ENCODE measurements at places on chromosomes 2 and 18.

- DNase-seq: no peak
These were observed 3.7 kb upstream of the HTR2B start for GRCh38 chr2:231128541-231128940.

DNA sequence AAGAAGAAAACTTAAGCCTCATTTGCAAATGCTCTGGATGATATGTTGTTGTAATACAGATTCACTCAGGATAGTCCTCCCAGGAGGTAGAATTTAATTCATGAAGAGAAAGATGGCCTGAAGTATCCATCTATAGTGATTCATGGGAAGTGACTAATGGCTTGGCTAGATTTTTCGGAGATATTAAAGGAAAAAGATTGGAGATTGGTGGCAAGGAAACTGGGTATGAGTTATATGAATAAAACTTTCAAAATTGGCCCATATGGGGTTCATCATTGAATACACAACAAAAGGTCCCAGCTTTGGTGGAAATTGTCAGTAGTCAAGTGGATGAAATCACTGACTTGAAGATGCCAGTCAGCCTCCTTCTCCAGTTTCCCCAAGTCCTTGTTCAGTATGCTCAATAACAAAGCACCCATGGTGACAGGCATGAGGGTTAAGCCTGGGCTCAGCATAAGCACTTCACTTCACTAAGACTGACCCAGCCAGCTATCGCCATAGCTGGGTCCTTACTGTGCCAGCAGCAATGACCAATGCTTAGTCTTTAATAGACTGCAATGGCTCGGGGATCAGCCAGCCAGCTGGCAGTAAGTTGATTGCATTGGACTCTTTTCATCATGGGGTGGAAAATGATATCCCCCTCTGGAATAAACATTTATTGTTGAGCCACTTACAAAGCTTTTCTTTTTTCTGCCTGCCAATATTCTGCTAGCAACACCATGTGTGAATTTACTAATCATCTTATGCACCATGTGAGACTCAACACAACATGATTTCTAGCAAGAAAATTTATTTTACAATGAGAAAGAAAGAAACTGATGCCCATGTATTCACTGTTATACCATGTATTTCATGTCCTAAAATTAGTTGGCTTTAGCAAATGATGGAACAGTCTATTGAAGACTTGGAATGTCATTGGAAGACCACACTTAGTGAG lies 176.6 kb upstream of the TACR1 start:
- DNase-seq: no peak

DNA sequence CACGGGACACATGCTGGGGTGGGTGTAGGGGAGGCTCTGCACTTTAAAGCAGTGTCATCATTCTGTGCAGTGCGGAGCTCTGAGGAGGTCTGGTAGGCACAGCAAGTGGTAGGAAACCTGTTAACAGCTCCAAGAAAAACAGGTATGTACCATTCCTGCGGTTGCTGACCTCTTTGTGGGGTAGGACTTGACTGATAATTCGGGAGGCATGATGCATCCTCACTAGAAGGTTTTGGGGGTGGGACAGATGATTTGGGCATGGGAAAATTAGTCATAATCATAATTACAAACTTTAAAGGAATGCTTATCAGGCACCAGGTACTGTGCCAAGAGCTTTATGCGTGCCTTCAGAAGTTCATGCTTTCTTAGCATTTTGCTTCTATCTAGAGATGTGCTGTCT lies 9.7 kb downstream of the DOK1 start:
- peak; percentile 50 for DNase-seq

- DNase-seq: peak; percentile 20
These were observed 127.5 kb upstream of the MMADHC start for GRCh38 chr2:149715005-149715592.

DNA sequence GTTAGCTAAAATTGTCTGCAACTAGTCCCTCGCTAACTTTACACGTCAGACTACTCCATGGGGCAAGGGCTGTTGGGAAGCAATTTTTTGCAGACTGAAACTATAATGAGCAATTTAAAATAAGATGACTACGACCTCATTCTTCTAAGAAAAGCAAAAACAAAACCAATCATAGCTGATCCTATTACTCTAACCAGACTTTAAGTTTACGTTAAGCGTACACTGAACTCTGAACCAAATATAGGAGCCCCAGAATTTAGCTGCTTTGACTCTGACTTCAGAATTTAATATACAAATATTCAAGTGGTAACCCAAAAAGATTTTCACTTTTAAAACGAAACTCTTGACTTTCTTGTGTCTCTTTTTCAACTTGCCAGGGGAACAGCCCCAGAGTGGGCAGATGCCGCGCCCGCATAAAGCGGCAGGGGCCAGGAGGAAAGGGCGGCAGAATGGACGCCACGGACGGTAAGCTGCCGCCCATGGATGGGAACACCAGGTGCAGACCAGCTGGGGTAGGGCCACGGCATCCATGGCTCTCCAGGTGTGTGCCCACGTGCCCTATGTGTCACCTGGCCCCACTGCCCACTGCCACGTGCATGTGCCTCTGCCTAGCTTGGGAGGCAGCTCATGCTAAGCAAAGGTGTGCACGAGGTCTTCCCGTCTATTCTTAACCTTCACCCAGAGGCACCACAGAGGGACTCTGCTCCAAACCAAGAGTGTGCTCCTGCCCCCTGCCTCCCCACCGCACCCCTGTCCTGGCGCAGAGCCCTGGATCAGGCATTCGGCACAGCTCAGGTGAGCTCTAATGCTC lies 217.6 kb downstream of the HDAC4 start:
- no peak for DNase-seq

GRCh38 chr2:144508172-144508851 lies 11.6 kb downstream of the ZEB2 start:
- no peak for DNase-seq

DNA sequence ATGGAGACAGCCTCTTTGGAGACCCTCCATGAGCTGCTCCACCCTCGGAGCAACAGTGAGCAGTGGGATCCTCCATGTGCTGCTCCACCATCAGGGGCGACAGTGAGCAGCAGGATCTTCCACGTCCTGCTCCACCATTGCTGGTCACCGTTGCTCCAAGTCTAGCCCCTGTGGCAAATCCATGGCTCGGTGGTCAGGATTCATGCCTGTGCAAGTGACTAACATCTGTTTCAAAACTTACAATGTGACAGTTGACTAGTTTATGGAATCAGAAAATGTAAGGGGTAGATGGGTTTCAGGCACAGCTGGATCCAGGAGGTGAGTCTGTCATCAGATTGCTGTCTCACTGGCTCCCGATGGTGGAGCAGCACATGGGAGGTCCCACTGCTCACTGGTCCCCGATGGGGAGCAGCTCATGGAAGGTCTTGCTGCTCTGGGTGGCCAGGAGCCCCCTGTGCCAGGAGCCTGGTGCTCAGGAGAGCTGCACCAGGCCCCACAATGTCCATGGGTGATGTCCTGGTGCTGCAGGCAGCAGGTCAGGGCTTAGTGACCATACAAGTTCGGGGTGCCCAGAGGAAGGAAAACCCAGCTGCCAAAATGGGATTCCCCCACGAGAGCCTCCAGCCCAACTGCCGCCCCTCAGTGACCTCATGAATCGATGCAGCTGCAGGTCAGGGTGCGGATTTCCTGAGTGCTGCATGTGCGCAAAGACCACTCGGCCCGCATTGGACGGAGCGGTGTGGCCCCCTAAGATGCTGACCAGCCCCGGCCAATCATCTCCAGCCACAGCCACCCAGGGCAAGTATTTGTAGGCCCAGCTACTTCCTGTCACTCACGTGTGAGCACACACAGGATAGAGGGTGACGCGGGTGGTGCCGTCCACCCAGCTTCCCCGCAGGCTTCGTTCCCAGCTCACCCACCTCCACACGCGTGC lies 116.5 kb upstream of the OTOS start:
- no peak for DNase-seq

- DNase-seq: no peak
These were observed 139.7 kb downstream of the BCL11A start for GRCh38 chr2:60413814-60414168.

- DNase-seq: no peak
These were observed 119.7 kb downstream of the WDR7 start for GRCh38 chr18:56770873-56771272.

- no peak for DNase-seq
These were observed 217.8 kb upstream of the STON1 start for GRCh38 chr2:48312126-48312525.

DNA sequence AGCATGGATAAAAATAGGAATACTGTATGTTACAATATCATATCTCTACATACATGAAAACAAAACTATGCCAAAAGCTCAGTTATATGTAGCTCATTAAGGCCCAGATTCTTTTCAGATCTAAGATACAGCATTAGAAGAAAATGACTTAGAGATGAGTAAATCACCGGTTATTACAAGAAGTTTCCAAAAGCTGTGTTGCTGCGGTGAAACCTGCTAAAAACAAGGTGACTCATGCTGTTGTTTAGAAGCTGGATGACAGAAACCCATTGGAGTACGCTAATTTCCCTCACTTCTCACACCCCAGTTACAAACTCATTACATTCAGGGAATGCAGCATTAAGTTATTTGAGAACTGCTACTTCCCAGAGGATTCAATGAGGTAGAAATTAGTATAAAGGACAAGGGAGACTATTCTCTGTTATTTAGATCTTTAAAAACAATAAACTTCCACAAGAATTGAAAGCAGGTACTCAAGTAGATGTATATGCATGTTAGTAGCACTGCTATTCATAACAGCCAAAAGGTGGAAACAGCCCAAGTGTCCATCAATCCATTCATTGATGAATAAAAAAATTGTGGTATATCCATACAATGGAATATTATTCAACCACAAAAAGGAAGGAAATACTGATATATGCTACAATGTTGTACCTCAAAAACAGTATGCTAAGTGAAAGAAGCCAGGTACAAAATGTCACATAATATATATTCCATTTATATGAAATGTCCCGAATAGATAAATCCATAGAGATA lies 32.6 kb downstream of the RBKS start:
- peak; percentile 73 for DNase-seq

- DNase-seq: no peak
These were observed 102.2 kb downstream of the DLGAP1 start for GRCh38 chr18:4352746-4353551.

DNA sequence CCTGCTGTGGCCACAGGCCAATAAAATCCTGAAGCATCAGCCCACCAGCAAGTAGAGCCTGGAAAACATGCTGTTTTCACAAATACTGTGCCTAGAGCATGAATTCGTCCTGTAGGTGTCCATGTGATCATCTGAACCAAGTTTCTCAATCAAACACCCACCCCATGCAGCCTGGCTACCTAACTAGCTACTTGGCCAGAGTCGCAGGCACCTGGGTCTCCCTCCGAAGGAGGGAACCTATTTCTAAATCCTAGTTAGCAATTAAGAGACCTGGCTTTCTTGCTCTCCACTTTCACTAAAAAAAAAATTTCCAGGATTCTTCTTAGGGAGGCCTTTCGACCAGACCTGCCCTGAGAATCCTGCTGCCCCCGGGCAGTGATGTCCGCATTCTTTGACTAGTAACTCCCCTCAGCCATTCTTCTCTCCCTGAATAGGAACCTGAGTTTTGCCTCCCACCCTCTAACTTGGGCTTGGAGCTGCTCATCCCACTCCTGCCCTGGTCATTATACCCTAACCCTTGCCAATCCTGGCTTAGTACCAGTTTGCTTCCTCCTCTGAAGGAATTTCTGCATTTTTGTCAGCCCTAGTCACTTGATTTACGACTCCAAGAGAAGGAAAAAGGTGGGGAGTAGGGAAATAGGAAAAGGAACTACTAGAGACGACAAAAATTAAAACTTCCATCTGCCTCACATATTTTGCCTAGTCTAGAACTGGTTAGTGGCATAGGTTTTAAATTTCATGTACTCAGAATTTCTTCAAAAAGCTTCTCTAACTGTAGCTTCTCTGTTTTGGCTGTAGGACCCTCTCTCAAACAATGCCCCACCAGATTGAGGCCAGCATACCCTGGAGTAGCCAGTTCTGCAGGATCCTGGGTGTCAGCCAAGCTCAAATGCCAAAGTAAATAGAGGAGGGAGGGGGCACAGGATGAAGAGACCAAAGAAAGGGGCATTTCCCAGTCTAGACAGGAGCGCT lies 25.4 kb upstream of the TANK start:
- peak; percentile 56 for DNase-seq

GRCh38 chr18:57081899-57082298 lies 65.0 kb upstream of the BOD1L2 start:
- DNase-seq: no peak

- no peak for DNase-seq
These were observed 76.2 kb upstream of the CTAGE1 start for GRCh38 chr18:22493940-22494339.

- no peak for DNase-seq
These were observed 113.6 kb upstream of the MAP3K20 start for GRCh38 chr2:172962082-172962481.

- no peak for DNase-seq
These were observed 2.8 kb upstream of the RESP18 start for GRCh38 chr2:219335373-219335786.

- no peak for DNase-seq
These were observed 114.8 kb upstream of the SATB2 start for GRCh38 chr2:199572571-199572970.

DNA sequence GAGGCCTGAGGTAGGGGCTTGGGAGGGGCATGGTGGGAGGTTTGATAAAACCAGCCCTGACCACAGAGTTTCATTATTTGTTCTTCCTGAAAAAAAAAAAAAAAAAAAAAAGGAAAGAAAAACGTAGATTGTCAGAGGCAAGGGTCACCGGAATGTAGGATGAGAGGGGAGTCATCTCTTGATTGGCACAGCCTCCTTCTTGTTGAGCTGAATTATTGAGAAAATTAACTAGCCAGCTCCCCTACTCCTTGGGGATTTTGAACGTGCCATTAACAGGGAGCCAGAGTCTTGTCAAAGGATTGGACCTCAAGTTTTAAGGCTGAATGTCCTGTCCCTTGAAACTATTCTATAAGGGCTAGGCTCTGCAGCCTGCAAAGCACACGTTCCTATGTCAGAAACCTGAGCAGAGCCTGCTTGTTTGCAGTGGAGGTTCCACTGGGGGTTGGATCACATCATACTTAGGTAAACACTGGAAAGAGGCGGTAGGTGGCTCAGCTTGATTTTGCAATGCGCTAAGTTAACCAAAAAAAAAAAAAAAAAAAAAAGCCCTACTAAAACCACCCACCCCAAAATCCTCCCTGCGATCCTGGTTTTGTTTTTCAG lies 2.3 kb downstream of the INHBB start:
- no peak for DNase-seq

DNA sequence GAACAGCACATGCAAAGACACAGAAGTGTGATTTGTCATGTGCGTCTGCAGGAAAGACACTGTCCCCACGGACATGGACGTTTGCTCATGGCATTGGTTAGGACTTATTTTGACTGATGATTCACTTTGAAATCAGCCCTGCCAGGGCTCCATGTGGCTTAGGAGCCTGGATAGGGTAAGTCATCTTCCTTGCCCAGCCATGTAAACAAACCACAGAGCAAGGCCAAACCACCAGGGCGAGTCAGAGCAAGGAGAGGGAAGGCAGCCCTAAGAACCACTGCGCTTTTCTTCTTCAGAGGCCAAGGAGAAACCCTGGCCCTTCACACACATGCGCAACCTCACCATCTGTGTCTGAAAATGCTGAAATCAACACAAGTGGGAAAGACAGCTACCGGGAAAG lies 88.8 kb downstream of the GFPT1 start:
- DNase-seq: peak; percentile 86

DNA sequence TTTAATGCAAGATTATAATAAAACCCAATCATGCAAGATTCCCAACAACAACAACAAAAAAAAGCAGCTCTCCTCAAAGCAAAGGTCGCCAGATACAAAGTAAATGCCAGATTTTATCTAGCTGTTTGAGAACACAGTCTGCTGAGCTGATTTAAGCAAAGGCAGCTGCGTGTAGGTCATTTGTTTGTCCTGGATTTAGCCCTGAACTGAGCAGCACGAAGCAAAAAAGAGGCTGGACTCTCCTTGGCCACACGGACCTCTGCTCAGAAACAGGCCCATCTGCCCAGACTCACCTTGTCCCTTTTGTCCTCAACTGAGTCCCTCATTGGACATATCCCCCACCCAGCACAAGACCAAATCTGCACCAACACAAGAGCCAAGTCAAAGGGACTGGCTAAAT lies 91.5 kb downstream of the PID1 start:
- DNase-seq: no peak
